ENCODE measurements at places on chromosomes 16 and 17.
A peak's percentile ranks its signal among the peaks of the same experiment; 100 is the strongest.

DNA sequence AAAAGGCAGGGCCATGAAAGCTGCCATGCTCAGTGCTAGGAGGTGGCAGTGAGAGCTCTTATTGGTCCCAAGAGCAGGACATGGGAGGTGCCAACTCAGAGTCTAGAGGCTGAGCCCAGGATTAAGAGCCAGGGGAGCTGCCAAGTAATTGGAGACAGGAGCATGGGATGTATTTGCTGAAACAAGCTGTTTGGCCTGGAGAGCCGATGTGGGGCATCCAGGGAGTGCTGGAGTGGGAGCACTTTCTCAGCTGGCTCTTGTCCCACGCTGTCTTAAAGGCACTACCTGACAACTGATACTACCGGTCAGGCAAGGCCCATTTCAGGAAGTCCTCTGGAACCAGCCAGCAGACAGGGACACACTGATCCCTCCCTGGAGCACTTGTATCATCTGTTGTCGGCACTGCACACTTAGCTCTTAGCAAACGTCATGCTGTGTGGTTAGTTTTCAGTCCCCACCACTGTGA lies 19.3 kb downstream of the ANKFN1 start:
- no peak for DNase-seq

- DNase-seq, result no peak
These were observed 10.9 kb downstream of the COPS3 start for GRCh38 chr17:17269926-17270773.

DNA sequence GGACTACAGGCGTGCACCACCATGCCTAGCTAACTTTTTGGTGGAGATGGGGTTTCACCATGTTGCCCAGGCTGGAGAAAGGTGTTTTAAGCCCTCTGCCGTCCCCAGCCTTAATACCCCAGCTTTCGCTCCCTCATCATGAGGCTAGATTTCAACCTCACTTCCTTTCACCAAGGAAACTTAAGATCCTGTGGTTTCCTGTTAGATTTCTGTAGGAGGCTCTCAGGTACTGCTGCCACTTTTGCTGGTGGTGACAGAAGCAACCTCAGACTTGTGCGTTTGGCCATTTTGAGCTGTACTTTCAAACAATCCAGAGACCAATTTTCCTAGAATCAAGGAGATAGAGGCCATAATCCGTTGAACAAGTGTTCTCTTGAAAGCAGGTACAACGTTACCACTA lies 36.2 kb downstream of the MPHOSPH6 start:
- no peak for DNase-seq

- peak; percentile 92 for DNase-seq
These were observed 63.5 kb upstream of the PVALEF start for GRCh38 chr17:81101614-81102306.

- DNase-seq, result peak; percentile 79
These were observed 567 bp downstream of the GNA13 start for GRCh38 chr17:65055708-65056638.

GRCh38 chr17:6456914-6457687 lies 12.8 kb downstream of the PIMREG start:
- peak; percentile 35 for DNase-seq

DNA sequence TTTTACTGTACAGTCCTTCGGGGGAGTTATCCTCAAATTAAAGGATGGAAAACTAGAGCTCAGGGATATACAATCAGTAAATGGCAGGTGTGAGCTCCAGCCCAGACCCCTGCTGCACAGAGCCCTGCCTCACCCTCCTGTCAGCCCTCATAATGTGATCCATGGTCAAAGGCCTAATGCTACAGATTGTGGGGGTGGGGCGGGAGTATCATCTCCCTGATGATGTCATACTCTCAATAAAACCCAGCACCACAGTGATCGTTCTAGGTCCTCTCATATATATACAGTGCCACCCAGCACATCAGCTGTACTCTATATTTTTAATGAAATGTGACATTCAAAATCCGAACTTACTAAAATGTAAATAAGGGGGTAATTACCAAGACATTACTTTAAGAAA lies 61.5 kb downstream of the SLC39A11 start:
- DNase-seq, result no peak

GRCh38 chr16:57127836-57128235 lies 35.5 kb downstream of the CPNE2 start:
- no peak for DNase-seq

- DNase-seq, result no peak
These were observed 5.4 kb downstream of the HEATR3 start for GRCh38 chr16:50071075-50071671.

DNA sequence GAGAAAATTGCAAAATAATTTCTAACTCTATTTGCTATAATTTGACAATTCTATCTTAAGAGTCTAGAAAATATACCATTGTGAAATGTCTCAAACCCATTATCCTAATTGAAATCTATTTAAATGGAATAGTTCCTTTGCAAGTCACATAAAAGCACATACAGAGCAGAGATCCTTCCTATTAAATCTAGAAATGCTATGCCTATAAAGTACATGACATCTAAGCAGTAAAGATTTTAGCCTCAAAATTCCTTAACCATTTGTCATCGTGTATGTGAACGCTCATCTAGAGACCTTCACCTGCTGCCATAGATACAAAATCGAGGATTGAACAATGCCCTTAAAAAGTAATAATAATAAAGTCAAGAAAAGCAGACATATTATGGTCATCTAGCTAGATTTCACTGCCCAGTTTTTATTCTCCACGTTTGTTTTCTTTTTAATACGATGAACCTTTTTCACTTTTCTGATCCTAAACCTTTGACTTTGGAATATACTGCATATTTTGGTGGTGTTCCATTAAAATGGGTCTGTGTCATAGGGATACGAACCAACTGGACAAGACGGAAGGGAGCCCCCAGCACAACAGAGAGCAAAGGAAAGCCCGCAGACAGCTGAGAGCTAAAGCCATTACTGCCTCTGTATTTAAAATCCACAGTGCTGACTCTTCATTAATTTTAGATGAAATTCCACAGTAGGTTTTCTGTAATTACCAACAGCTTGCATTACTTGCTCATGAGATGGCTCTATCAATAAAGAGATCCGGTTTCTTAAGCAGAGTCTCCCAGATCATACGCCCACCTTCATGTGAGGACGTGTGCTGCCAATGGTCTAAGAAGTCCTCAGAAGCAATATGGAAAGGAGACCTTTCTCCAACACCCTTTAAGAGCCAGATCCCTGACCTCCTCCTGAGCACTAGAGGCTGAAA lies 17.6 kb downstream of the TEX2 start:
- DNase-seq, result no peak

GRCh38 chr16:53846971-53847370 lies 143.0 kb downstream of the FTO start:
- no peak for DNase-seq

DNA sequence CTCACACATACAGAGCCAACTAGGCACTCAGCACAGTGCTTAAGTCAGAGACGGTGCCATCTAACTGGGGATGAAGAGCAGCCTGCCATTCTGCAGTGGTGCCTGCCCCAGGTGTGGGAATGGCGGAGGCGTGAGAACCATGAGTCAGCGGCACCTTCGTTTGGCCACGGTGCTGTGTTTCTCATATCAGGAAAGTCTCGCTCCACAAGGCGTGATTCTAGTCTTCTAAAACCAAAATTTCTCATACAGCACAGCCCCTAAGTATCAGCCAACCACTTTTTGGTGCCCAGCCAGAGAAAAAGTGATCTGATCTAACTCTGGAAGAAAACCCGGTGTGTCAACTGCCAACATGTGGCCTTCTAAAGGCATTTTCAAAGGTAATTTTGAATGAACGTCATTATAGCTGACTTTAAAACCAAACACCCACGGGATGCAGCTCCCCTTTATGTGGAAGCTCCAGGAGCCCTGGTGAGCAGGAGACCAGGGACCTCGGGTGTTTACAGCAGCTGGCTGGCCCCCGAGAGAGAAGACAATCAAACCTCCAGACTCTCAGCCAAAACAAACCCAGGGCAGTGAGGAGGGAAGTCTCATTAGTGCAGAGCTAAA lies 54.6 kb downstream of the ABCC12 start:
- no peak for DNase-seq

DNA sequence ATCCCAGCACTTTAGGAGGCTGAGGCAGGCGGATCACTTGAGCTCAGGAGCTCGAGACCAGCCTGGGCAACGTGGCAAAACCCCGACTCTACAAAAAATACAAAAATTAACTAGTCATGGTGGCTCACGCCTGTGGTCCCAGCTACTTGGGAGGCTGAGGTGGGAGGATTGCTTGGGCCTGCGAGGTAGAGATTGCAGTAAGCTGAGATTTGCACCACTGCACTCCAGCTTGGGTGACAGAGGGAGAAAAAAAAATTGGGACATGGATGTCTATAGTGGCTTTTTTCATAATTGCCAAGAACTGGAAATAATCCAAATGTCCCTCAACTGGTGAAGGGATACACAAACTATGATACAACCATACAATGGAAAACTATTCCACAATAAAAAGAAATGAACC lies 28.6 kb downstream of the OSBPL7 start:
- DNase-seq, result no peak

GRCh38 chr17:8327303-8327649 lies 12.4 kb upstream of the ODF4 start:
- DNase-seq, result no peak

DNA sequence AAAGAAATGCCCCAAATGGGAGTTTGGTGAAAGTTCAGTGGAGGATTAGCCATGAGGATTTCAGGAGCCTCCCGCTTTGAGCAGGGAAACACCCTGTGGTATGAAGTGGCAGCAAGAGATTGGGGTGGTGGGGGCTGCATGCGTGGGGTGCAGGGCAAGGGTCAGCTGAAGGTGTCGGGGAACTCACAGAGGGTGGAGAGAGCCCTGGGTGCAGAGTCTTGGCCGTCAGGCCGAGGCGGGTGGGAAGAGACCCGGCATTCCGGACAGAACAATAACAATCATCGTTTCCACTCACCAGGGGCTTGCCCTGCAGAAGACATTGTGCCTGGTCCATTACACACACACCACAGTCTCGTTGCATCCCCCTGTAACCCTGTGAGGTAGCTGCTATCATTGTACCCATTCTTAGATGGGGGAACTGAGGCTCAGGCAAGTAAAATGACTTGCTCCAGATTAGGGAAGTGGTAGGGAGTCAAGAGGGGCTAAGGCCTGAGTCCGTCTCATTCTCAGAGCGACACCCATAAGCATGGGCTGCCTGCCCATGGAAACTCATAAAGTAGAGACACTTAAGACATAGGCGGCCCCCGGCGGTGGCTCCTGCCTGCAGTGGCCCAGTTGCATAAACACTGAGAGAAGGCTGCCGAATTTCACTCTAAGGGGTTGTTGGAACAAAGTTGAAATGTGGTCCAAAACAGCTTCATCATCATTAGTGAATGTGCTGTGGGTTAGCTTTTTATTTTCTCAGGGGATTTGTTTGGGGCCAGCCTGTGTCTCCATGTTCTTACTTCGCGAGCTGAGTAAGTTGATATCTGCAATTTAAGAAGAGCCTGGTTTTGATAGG lies 93.3 kb downstream of the CMIP start:
- peak; percentile 28 for DNase-seq

DNA sequence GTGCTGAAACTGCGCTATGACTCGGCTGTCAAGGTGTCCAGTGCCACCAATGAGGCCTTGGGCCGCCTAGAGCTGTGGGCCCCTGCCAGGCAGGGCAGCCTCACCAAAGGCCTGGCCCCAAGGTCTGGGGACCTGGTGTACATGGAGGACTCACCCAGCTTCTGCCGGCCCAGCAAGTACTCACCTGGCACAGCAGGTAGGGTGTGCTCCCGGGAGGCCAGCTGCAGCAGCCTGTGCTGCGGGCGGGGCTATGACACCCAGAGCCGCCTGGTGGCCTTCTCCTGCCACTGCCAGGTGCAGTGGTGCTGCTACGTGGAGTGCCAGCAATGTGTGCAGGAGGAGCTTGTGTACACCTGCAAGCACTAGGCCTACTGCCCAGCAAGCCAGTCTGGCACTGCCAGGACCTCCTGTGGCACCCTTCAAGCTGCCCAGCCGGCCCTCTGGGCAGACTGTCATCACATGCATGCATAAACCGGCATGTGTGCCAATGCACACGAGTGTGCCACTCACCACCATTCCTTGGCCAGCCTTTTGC lies 25.0 kb downstream of the WNT9B start:
- DNase-seq, result peak; percentile 66

- DNase-seq, result no peak
These were observed 4.4 kb downstream of the PGAP3 start for GRCh38 chr17:39683295-39683939.

GRCh38 chr17:77513045-77513444 lies 372.3 kb downstream of the SEC14L1 start:
- DNase-seq, result no peak

GRCh38 chr16:26969589-26970231 lies 97.0 kb upstream of the C16orf82 start:
- no peak for DNase-seq

- DNase-seq, result no peak
These were observed 4.4 kb upstream of the CARHSP1 start for GRCh38 chr16:8872967-8873865.

GRCh38 chr16:57999971-58000705 lies at the start of gene ZNF319:
ZNF319 (minus strand) TSS chr16:58000672; CDS start chr16:57998265, 2,407 bp downstream.
- DNase-seq, result peak; percentile 30

DNA sequence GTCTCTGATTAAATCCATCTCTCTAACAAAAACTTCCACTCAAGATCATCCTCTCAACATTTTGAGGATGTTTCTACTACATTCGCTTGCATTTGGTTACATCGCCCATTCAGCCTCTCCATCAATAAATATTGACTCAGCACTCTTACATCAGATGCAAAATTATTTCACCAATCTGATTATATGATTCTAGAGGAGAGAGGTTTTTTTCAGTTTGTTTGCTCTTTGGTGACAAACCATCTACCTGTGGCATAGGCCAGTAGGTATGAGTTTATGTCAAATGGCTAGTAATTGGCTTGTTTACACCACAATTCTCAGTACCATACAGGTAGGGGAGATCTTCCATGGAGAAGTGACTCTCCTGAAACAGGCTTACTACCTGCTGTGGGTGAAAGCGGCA lies 52.3 kb downstream of the TOX3 start:
- DNase-seq, result no peak

- no peak for DNase-seq
These were observed 245.7 kb downstream of the PRKCA start for GRCh38 chr17:66548158-66548557.

- DNase-seq, result no peak
These were observed 99.7 kb downstream of the VPS53 start for GRCh38 chr17:614653-615546.

- DNase-seq, result no peak
These were observed 19.9 kb upstream of the COL1A1 start for GRCh38 chr17:50221266-50221863.

DNA sequence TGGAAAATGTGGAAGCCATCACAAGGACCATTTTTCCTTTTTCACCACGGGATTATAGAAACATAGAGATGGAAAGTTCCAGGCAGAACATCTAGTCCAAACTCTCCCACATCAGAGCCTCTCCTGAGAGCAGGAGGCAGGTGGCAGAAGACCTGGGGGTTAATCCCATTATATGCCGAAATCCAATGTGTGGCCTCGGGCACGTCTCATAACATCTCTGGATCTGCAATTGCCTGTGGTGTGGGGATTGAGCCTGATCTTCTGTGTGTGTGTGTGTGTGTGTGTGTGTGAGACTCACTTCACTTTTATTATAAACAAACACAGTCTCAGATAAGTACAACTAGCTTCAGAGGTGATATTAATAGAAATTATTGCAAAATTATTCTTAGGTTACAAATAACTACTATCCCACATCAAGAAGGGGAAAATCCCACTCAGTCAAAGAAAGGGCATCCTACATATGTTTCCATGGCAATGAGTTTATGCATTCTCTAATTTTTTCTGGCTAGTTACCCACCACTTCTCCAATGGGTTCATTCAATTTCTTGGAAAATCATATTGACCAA lies 199.1 kb downstream of the FOXL1 start:
- no peak for DNase-seq

- peak; percentile 86 for DNase-seq
These were observed at the start of gene ABHD15 for GRCh38 chr17:29566473-29567303. ABHD15 (minus strand) TSS chr17:29567037; CDS start chr17:29566966, 71 bp downstream.
